Stimulated activated CD4-positive, alpha-beta T cell treated with anti-CD3 and anti-CD28 coated beads, Interleukin-2, amount 100 ng/mL, for 48 hours (primary cell): ENCODE measurements at places on chromosomes 7 and 10.

- no peak for DNase-seq
Observed at GRCh38 chr7:78279032-78279431, 480.5 kb downstream of the PHTF2 start.

GRCh38 chr7:129041142-129042085, 13.5 kb downstream of the TNPO3 start:
- DNase-seq = no peak

GRCh38 chr10:114283535-114284234, 44.6 kb downstream of the VWA2 start:
- DNase-seq = no peak

DNA sequence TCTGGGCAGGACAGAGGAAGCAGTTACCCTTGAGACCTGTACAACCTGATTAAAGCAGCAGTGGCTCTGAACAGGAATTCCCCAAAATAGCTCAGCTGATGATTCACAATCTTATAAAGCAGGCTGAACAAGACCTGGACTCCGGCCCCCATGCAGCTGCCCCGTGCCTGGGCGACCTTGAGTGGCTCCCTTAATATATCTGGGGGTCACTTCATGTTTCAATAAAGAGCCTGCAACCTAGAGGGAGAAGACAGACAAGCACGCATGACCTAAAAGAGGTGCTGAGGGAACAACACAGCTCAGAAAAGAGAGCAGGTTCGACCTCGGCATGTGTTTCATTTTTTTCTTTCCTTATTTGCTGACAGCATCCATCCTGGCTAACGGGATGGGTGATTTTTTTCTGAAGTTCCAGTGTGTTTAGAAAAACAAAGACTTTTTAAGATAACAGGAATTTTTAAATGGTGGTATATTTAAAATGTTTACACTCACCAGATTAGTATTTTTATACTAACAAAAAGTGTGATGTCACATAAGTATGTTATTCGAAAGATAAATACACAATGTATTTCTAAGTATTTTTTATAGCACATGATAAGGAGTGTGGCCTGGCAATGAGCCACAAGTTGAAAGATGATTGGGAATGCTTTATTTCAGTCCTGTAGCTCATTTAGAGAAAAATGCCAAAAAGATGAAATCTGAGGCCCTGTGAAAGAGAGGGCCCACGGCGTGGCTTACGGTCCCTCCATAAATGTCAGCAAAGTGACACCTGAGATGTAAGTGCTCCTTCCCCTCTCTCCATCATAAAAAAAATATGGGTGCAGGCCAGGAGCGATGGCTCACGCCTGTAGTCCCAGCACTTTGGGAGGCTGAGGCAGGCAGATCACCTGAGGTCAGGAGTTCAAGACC, 161.3 kb downstream of the SLIT1 start:
- no peak for DNase-seq

DNA sequence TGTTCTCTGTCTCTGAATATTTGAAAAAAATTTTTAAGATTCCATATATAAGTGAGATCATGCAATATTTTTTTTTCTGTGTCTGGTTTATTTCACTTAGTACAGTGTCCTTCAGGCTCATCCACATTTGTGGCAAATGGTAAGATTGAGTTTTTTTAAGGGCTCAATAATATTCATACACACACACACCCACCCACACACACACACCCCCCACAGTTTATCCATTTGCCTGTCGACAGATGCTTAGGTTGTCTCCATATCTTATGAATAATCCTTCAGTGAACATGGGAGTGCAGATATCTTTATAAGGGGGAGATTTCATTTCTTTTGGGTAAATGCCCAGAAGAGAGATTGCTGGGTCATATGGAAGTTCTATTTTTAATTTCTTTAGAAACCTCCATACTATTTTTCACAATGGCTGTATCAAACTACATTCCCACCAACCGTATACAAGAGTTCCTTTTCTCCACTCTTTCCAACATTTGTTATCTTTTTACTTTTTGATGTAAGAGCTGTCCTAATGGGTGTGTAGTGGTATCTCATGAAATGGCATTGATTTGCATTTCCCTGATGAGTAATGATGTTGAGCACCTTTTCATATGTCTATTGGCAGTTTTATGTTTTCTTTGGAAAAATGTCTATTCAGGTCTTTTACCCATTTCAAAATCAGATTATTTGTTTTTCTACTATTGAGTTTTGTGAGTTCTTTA, 35.0 kb downstream of the AUTS2 start:
- DNase-seq = no peak
